GM04504 (cell line): ENCODE measurements at places on chromosomes 1 and 21.

DNA sequence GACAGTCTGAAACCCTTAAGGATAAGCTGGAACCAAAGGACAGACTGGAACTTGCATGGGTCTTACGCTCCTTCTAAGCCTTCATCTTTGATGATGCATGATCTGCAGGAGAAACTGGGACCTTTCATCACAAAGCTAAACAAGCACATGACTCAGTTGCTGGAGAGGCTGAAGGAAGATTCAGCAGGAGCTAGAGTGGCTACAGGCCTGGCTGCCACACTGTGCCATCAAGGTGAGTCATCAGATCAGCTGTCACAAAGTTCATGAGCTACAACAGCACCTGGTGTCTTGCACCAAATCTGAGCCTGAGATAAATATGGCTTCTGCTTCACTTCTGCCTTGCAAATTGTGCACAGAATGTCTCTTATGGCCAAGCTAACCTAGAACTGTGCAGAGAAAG is 95.5 kb upstream of the MARK1 start:
- no peak for DNase-seq

DNA sequence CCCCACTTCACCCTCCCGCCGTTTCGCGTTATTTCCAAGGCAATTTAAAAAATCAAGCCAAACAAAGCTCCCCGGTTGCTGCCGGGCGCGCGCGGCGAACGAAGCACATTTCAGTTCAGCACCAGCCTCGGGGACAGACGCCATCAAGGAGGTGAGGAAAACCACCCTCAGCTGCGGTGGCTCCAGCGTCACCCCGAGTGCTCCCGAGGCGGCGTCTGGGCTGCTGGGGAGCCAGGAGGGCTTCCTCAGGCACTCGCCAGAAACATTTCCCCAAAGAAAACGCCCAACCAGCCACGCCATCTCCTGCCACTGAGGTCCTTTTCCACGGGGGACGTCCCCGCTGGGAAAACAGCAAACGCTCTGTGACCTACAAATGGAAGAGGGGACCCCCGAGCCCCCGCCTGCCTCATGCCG is 623 bp downstream of the GNG4 start:
- DNase-seq, result peak; percentile 28

DNA sequence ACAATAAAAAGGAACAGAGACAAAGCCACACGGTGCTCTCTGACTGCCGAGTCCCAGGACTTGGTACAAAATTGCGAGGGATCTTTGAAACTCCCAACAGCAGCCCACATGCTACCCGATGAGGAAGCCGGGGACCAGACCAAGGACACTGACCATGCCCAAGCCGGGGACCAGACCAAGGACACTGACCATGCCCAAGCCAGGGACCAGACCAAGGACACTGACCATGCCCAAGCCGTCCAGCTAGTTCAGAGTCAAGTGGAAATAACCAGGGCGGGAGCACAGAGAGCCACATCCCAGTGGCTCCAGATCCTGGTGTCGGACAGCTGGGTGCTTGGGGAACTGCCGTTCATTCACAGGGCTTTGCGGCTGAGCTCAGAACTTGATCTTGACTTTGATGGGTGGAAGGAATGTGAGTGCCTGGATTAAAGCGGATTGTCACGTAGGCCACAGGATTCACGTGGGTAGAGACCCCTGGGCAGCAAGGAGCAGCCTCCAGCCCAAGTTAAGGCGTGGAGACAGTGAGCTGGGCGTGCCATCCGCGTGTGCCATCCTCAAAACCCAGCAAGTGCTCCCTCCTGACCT is 16.5 kb upstream of the TRAPPC10 start:
- no peak for DNase-seq

GRCh38 chr1:24963099-24963872 is 33.2 kb upstream of the RUNX3 start:
- DNase-seq, result no peak

DNA sequence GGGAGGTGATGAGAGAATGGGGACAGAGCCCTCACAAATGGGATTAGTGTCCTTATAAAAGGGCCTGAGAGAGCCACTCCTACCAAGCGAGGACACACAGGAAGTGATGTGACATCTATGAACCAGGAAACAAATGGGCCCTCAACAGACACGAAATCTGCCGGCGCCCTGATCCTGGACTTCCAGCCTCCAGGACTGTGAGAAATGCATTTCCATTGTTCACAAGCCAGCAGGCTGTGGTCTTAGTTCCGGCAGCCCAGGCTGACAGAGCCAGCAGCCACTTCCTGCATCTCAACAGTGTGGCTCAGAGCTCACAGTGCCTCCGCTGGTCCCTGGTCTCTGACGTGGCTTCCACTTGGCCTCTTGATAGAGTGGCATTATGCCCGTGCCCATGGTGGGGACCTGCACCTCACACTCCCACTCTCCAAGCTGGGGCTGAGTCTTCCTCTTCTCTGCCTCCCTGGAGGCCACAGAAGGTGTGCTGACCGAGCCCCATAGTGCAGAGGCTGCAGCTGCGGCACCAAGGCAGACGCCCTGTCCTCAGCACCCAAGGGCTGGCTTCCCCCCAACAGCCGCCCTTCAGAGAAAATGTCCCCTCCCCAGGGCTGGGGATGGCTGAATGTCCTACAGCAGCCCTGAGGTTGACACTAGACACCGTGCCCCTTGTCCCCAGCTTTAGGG is 44.9 kb downstream of the ACOT7 start:
- DNase-seq, result no peak

DNA sequence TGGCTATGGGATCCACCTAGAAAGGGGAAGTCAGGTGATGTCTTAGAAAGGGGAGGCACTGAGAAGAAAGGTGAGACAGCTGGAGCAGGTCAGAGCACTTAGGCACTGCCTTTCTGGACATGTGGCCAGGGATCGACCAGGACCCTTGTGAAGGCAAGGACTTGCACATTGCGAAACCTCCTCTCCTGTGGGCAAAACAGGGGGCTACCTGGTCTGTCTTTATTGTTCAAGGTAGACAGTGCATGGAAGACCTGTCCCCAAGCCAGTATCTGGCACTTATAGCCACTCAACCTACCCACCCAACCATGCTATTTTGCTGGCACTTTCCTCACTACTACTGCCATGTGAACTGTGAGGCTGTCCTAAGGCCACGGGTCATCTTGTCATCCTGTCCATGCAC is 67.2 kb downstream of the NAV1 start:
- no peak for DNase-seq

- DNase-seq, result no peak
Measured at GRCh38 chr1:34060187-34060730, 104.8 kb downstream of the CSMD2 start.

DNA sequence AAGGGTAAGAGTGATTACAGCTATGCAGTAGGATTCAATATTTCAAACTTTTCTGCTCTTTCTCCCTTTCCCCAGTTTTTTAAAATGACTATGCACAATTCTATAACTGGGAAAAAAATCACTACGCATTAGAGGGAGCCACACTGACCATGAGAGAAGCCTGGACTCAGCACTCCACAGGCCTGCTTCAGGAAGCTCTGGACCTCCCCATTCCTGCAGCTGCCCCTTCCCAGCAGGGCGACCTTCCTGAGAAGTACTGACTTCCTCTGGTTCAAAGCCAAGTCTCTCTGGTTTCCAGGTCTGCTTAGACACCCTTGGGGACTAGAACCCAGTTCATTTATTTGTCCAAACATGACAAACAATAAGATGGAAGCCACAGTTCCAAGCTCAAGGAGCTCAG is 42.0 kb upstream of the CLSTN1 start:
- DNase-seq, result no peak

GRCh38 chr1:179310721-179311120 is 17.1 kb downstream of the SOAT1 start:
- peak; percentile 53 for DNase-seq

DNA sequence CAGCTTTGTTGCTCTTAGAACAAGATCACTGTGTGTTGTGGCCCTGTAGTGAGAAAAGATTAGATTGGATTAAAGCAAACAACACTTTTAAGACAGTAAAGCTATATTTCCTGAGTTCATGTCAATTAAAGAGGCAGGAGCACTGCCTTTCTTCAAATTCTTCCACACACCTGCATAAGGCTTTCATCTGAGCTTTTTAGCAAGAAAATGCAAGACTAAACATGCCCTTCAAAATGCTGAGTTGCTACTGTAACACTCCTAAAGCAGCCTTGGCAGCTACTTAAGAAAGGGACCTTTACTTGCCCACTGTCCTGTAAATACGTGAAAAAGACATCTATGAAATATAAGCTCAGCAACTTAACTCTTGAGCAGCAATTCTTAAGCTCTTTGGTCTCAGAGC is 11.8 kb downstream of the DPH5 start:
- DNase-seq, result no peak

- no peak for DNase-seq
Measured at GRCh38 chr1:222034790-222035189, 292.9 kb upstream of the DUSP10 start.

- DNase-seq, result no peak
Measured at GRCh38 chr1:197807216-197807615, 31.9 kb upstream of the DENND1B start.

DNA sequence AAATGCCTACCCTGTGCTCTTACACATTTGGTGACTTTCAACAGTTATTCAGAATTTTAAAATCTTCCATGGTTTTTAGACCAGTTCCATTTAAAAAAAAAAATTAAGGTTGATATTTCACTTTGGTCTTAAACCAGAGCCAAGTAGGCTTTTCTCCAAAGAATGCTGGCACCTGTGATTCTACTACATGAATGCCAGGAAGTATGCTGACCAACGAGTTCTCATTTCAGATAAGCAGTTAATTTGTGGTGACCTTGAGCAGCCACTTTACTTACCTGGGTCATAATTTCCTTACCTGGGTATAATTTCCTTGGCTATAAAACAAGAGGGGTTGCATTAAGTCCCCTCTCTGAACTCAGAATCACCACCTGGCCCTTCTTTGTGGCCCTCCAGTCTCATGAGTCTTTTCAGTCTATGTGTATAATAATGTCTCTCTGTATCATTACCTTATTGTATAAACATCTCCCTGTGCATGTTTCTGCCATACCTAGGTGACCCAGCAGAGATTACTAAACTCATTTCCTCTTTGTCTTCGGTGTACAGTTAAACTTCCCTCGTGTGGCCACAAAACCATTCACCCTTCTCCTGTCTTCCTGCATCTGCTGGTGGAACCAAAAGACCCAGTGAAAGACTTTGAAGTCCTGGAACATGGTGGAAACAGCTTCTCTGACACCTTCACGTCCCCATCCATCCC is 139.1 kb upstream of the DPT start:
- no peak for DNase-seq

DNA sequence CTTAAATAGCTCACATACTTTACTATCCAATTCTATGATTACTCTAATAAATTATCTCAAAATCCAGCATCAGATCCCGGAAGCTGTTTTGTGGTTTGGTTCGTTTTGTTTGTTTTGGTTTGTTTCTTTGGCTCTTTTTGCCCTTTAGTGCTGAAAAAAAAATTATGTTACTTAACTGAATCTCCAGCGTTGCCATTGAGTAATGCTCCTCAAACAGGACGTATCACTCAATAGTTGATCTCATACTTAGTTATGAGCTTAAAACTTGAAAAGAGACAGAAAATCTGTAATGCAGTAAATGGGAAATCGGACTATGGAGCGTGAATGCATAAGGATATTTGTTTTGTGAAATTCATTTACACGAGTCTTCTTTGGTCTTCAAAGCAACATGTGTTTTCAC is 533.8 kb upstream of the TMPRSS15 start:
- no peak for DNase-seq

DNA sequence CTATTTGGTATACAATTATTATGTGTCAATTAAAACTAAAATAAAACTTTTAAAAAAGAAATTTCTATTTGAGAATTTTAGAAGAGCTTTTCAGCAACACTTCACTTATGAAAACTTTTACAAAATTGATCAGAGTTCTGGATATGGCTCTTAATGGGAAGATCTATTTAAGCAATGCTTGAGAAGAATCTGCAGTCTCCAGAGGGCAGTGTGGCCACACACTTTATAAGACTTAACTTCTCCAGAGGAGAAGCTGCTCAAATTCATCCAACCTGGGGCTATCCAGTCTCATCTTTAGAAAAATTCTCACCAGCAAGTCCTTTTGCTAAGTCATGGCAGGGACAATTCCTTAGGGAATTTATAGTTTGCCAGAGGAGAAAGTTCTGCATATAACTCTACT is 25.2 kb upstream of the AGO1 start:
- no peak for DNase-seq

GRCh38 chr1:31593136-31593665 is 16.9 kb downstream of the TINAGL1 start:
- DNase-seq, result no peak

DNA sequence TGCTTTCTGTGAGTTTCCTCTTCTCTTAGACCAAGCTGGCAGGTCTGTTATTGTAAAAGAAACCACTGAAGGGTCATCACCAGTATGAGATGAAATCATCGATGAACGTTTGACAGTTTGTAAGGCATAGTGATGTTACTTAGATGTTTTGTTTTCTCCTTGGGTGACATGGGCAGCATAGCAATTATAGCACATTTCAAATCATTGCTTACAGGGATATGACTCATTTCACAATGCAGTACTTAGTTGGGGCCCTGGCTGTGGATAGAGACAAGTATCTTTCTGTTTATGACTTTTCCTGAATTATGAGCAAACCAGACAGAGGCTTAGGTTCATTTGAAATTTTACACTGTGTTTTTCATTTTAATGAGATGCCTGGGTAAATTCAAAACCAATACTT is 313.0 kb downstream of the RWDD3 start:
- no peak for DNase-seq

DNA sequence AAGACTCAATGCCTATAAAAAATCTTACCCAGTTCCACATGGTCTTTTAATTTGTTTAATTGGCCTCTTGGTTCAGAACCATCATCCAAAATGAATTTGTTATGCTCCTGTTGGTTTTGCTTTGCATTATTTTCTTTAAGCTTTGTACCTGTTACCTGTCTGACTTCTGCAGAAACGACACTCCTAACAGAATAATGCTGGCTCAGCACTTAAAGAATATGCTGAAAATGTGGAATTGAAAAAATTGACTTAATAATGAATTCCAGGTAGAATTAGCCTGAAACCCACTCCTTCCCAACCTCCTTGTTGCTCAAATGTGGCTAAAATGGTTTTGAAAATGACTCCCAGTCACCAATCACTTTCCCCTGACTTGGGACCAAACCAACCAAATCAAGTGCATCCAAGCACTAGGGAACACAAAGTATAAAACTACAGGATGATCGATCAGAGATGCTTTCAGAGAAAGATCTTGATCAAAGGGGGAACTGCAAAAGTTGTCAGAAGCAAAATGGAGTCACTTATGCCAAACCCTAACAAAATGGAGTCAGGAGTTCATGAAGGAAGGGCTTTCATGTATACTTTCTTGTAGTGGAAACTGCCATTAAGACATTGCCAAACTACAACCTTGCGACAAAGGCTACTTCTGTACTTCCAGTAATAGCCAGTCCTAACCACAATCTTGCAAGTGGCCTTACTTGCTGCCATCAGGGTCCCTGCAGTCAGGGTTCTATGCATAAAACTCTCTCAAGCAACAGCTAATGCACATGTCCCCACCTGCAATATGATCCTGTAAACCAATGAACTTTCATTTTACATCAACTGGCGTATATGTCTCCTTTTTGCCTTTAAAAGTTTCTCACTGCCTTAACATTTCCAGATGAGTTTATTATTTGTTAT is 5.4 kb downstream of the GBP7 start:
- no peak for DNase-seq

DNA sequence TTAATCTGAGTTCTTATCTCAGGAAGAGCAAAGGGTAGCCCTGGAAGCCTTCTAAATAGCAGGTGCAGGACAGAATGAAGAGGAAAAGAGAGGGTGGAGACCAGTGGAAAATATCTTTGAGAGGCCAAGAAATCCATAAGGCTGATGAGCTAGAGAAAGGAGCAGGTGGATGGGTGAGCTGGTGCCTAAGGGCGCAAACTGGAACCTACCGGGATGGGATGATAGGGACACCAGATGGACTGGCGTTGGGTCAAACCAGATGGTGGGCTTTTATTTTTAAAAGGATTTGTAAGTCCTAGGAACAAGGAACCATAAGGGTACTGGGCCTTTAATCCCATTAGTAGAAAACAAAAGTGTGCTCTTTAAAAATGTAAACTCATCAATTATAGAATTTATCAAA is 59.7 kb downstream of the RGL1 start:
- DNase-seq, result no peak
